Activated naive CD4-positive, alpha-beta T cell treated with anti-CD3 and anti-CD28 coated beads, Interleukin-2, amount 50 U/mL, for 72 hours (primary cell): ENCODE measurements at places on chromosomes 6 and 20. TPM values are rescaled to one million over a fixed set of nuclear protein-coding genes. Genes with fewer than 3 reads are reported as not detected.
A peak's percentile ranks its signal among the peaks of the same experiment; 100 is the strongest.

- DNase-seq, result peak; percentile 44
Observed at GRCh38 chr20:3889489-3890397, 556 bp downstream of the PANK2 start.

TFAP2B gene
- not detected for total RNA-seq

DNA sequence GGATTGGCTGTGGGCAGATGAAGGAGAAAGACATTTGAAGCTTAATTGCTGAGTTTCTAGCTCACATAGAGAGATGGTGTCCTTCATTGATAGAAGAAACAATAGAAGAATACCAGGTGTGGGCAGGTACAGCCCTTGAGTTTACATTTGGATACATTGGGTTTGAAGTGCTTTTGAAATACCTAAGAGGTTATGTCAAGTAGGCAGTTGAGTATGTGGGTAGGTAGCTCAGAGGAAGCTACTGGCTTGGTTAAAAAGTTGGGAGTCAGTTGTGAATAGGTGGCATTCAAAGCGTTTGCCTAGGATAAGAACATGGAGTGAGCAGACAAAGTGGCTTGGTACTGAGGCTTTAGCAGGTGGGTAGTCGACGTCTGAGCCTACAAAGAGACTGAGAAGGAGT lies 25.0 kb downstream of the NDUFAF5 start:
- DNase-seq, result no peak

GRCh38 chr20:24017458-24017755 lies 28.8 kb upstream of the GGTLC1 start:
- DNase-seq, result no peak

DNA sequence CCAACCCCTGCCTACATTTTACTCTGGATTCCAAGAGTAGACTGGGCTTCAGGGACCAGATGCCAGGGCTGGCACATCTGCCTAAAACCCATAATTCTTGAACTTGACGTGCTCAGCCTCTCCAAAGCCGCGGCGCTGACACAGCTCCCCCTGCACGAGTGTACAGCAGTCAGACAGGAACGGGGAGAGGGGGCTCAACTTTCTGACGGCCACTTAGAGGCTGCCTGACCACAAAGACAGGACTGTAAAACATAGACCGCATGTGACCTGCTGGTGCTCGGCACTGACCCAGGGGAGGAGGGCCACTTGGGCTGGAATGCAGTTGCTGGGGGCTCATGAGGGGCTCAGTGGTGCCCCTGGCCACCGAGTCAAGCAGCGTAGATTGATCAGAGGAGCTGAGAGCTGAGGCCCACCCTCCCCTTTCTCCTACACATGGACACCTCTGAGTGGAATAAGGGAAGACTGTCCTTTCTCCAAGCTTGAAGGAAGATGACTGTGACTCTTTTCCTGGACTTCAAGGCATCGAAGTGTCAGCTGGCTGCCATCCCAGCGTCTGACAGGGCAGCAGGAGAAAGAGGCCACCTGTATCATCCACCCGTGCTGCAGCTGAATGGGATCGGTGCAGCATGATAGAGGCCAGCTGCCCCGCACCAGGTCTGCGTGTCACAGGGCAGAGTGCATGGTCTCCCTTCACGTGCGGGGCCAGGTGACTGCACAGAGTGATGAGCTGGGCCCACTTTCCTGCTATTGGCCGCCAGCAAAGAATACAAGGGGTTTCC lies 171.3 kb upstream of the AGPAT4 start:
- DNase-seq, result no peak

PLCB1 gene
- 0.56 TPM for total RNA-seq
